ENCODE measurements at places on chromosomes 13 and 19.

DNA sequence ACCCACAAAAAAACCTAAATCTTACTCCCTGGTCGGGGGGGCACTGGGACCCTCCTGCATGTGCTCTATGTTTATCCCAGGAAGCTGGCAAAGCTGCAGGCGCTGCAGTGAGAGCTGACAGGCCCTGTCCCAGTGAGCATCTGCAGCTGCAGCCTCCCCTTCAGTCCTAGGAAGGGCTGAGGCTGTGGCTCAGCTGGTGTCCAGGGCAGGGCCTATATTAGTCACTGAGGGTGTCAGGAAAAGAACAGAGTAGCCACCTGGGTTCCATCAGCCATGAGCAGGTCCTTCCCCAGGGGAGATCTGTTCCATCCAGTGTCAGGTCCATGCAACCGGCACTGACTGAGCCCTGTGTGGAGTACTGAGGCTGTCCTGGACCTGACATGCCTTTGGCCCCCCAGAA, 120.5 kb downstream of the TNFRSF19 start:
- no peak for DNase-seq

DNA sequence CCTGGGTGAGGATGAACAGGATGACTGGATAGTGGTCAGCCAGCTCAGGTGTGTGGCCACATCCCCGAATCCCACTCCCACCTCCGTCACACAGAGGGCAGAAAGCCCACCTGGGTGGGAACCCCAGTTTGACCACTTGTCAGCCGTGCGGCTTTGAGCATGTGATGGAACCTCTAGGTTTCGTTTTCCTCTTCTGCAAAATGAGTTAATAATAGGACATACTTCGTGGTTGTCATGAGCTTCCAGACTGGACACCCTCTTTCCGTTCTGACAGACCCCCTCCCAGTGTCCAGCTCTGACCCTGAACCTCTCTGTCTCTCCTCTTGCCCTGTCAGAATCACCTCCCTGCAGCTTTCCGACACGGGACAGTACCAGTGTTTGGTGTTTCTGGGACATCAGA, 1.8 kb downstream of the AXL start:
- DNase-seq = no peak

DNA sequence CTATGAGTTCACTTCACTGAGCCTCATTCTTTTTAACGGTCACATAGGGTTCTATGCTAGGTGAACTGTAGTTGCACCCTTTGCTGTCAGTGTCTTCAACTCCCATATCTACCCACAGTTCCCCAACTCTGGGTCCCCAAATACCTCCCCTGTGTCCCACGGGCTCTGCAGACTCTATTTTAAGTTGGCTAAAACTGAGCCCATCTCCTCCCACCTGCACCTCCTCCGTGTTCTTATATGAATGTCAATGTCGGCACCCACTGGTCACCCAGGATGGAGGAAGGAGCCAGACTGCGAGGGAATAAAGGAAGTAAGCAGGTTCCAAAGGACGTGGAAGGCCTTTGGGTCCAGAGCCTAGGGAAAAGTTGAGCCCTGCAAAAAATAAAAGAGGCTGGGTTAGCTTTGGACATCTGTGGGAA, 802 bp upstream of the PIN1 start:
- DNase-seq = no peak

GRCh38 chr19:45145270-45146189, 15.3 kb downstream of the NKPD1 start:
- DNase-seq = no peak

DNA sequence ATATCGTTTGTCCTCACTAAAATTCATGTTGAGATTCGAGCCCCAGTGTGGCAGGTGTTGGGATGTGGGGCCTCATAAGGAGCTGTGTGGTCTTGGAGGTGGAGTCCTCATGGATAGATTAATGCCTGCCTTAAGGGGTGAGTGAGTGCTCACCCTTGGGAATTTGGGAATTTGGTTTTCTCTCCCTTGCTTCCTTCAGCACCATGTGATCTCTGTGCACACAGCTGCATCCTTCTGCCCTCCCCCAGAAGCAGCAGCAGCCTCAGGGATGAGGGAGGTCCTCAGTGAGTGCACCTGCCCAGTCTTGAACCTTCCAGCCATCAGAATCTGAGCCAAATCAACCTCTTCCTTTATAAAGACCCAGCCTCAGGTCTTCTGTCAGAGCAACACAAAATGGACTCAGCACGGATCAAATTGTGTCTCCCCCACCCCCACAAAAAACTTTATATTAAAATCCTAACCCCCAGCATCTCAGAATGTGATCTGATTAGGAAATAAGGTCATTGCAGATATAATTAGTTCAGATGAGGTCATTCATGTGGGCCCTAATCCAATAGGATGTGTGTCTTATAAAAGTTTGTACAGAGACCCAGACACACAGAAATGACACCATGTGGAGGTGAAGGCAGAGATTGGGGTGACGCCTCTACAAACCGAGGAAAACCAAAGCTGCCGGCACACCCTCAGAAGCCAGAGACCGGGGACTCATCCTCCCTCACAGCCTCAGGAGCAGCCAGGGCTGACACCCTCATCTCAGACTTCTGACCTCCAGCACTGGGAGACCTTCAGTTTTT, 12.9 kb downstream of the CYTH2 start:
- DNase-seq = no peak

- no peak for DNase-seq
Measured at GRCh38 chr13:35530147-35530546, 53.7 kb upstream of the MAB21L1 start.

DNA sequence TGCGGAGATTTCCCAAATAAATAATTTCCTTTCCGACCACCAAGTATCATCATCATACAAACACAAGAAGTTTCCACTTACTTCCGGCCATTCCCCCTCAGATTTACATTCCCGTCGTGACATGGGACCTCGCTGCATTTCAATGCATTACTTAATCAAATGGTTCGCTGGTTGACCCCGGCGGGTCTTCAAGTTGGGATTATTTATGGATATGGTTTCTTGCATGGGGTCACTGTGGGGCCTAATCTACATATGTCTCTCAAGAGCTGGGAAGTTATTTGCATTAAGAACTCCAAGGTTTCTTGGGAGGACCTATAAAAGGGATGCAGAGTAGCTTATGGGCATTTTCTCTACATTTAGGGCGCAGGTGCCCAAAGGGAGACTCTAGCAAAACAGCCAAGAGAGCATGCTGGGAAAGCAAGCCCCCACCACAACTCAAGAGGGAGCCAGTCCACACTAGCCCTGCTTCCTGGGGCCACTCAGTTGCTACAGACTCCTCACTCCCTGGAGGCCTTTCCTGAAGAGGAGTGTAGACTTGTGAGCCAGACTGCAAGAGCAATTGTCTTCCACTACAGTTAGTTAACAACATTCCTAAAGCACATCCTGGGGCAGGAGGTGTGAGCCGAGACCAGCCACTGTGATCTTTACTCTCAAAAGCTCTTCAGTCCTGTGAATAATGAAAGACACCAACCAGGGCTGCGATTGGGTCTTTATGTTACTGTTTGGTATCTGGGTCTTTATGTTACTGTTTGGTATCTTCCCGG, 125.3 kb downstream of the KATNAL1 start:
- DNase-seq = no peak

DNA sequence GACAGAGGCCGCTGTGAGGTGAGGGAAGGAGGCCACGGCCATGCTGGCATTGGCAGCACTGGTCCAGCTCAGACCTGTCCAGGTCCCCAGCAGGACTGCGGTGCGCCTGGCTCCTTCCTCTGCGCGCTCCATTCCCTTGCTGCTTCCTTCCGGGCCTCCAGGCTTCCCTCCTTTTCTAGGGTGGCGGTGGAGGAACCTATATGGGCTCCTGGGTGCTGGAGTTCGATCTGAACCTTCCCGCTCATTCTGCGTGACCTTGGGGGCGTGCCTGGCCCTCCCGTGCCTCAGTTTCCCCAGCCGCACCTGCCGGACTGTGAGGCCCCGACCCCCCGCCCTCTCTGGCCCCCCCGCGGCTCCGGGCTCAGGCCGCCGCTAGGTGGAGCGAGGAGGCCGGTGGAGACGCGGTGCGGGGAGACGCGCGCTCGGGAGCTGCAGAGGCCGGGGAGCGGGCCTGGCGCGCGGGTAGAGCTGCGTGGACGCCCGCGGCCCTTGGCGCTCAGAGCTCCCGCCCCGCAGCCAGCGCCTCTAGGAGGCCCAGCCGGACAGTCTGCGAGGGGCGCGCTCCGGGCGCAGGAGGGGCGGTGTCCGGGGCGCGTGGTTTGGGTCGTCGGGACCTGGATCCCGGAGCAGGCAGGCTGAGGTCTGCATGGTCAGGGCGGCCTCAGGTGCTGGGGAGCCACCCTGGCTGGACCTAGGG, 29.9 kb downstream of the EFNA2 start:
- peak; percentile 8 for DNase-seq

- DNase-seq = no peak
Measured at GRCh38 chr13:111259058-111259457, 61.4 kb upstream of the TEX29 start.

- DNase-seq = no peak
Measured at GRCh38 chr19:35048911-35049411, 7.4 kb downstream of the HPN start.

GRCh38 chr19:49761249-49761624, 1.9 kb downstream of the TSKS start:
- DNase-seq = no peak

- no peak for DNase-seq
Measured at GRCh38 chr19:403221-404027, 5.5 kb downstream of the C2CD4C start.

Measured in activated CD4-positive, alpha-beta T cell treated with anti-CD3 and anti-CD28 coated beads, Interleukin-2, amount 50 U/mL, for 16 hours (primary cell).